ENCODE measurements at places on chromosomes 2 and 18.

DNA sequence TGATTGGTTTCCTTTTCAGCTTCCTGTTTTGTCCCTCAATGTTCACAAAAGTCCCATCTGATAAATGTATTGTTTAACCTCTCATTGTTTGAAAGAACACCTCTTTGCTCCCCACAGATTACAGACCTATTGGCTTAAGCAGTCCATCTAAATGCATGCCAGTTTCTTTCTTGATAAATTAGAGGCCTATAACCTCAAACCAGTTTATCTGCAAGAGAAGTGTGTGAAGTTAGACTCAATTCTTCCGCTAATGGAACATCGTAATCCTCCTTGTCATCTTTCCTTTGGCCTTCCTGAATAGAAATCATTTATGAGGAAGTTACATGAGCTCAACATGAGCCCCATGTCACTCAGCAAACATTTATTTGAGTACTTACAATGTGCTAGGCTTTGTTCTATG is 74.0 kb downstream of the FRZB start:
- no peak for DNase-seq

- peak; percentile 92 for DNase-seq
Measured at GRCh38 chr18:68840554-68841263, 42.8 kb downstream of the CCDC102B start.

- DNase-seq, result no peak
Measured at GRCh38 chr2:31940920-31941319, 69.9 kb downstream of the MEMO1 start.

DNA sequence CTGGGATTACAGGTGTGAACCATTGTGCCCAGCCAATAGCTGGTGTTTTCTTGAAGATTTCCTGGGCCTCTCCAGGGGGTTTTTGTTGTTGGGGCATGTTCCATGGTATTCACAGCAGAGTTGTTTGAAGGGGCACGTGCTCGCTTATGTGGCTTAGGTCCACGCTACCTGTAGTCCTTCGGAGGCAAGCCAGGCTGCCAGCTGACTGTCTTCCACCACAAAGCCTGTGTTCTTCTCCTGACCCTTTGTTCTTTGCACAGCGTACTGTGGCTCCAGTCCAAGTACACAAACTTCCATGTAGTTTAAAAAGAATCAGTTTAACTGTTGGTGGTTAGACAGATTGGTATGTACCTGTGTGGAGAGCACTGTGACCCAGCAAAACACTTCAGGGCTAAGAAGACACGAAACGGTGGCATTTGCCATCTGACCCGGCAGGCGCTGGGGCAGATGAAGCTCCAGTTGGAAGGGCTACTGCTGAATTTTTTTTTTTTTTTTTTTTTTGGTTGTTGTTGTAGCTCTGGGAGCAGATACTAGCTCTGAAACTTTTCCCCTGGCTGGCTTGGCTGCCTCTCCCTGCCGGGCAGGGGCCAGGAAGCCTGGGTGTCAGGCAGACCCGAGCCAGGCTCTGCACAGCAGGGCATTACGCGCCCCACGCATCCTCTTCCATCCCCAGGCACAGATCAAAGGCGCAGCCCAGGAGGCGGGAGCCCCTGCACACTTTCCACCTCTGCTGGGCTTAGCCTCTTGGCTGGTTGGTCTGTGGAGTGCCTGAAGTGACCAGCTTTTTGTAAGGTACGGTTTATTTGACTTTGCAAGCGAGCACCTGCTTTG is 5.7 kb downstream of the GREB1 start:
- DNase-seq, result no peak

DNA sequence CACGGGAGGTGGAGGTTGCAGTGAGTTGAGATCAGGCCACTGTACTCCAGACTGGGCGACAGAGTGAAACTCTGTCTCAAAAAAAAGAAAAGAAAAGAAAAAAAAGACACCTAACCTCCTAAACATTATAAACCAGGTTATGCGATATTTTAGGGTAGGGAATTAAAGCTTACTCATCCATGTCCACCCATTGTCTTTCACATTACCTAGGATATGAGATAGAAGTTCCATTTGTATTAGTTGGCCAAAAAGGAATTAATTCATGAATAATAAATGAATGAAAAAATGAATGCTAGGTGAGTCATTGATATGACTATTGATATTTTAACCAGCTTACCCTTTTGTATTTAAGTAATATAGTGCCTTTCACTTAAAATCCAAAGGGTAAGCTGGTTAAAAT is 132.9 kb downstream of the FAM161A start:
- DNase-seq, result no peak

DNA sequence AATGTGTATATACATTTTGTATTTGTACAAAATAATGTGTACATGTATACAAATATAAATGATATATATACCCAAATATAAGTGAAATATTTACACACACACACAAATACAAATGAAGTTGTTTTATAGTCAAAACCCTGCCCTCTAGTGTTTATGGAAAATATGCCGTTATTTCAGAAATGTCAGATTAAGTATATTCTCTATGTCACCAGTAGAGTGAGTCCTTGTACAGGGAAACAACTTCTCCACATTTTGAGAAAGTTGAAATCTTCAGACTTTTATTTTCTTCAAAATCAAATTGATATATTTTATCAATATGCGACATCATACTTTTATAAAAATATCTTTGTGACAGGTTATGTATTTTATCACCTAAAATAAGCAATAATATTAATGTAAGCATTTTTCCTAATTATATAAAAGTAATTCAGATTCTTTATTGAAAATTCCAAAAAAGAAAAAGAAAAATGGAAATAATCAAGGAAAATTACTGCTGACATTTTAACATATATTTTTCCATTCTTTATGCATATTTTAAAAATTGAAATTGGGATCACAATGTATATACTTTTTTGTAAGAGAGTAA is 22.4 kb downstream of the ARL6IP6 start:
- peak; percentile 78 for DNase-seq

DNA sequence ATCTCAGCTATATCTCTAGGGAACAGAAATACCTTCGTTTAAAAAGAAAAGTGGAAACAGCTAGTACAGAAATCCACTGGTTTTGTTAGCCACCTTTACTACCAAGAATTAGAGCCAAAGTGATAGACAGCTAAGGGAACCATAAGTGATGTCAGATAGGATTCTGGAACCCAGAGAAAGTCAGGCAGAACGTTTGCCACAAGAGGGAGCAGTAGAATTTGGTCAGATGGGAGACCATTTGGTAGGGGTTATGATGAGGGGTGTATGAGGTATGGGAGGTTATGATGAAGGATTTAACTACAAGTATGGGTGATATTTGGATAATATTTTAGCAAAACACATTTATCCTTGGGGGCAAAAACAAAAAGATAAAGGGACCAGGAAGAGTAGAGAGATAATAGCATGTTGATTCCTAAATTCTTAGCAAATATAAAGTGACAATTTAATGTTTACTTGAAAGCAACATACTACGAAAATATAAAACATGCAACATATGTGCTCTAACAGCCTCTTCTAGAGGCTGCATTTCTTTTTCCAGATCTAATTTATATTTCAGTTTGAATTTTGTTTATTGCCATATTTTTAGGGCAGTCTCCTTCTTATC is 3.3 kb downstream of the SLC8A1 start:
- DNase-seq, result peak; percentile 44

GRCh38 chr18:39555496-39555895 is 1989.9 kb upstream of the CELF4 start:
- no peak for DNase-seq

- no peak for DNase-seq
Measured at GRCh38 chr18:58402247-58402646, 226.6 kb downstream of the ALPK2 start.

GRCh38 chr2:71220743-71221142 is 6.2 kb downstream of the PAIP2B start:
- DNase-seq, result no peak

- no peak for DNase-seq
Measured at GRCh38 chr18:34600158-34600557, 109.9 kb upstream of the DTNA start.

DNA sequence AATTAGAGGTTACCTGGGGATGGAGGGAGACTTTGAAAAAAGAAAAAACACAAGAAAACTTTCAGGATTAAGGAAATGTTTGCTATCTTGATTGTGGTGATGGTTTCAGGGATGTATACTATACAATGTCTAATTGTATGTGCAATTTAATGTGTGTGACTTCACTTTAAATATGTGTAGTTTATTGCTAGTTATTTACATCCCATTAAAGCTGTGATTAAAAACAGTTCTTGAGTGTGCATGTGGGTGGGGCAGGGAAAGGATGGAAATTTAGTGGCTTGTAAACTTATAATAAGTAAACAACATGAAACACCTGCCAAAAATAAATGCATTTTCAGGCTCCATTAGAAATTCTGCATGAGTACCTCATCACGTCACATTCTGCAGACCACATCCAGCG is 167.0 kb downstream of the MYO5B start:
- no peak for DNase-seq

DNA sequence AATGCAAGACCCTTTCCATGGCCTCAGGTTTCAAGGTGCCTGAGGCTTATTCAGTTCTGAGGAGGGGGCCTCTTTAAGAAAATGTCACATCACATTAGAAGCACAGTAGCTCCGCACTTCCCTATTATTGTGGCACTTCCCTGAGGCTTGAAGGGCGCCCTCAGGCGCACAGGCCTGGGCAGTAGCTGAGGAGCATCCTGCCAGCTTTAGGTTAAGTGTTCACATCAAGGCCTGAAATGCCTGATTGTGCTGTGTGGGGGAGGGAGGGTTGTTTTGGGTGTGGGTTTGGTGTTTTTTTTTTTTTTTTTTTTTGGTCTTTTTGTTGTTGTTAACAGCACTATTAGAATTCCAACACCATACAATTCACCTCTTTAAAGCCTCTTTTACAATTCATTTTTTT is 107.9 kb downstream of the CABLES1 start:
- no peak for DNase-seq

- no peak for DNase-seq
Measured at GRCh38 chr2:240795916-240796510, 24.0 kb downstream of the KIF1A start.

DNA sequence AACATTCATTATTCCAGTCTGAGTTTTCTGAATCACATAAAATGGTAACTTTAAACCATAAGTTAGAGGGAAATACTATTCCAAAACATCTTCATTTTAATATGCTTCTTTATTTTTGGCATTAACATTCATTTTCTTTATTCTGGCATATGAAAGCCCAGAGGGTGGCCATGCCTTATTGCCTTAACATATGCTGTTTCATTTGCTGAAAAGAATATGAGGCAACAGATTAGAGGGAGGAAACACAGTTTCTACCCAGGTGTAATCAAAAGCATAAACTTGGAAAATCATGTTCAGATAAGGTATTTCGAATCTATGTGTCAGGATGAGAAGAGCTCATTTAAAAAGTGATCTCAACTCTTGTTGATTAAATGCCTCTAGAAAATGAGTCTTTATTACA is 379.9 kb upstream of the DSEL start:
- no peak for DNase-seq

DNA sequence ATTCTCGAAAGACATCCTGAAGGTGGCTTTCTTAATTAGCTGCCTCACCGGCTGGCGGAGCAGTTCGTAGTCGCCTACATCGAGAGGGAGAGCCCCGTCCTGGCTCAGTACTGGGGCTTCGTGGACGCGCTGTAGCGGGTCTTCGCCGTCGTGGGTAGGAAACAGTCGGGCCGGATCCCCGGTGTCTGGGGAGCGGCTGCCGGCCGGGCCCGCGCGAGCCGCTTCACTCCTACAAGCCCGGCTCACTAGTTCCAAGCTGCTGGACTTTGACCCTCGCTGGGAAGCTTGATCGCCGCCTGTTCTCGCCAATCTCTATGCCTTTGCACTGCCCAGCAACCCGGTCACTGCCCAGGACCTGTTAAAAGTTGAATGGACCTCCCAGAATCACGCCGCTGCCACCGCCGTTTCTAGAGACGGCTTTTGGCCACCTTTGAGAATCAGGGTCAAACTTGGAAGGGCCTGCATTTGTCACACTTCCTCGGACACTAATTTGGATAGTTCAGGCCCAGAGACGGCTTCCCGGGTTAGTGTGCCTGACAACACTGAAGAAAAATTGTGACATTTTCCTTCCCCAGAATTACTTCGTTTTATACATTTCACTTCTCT is 41.4 kb upstream of the AKAIN1 start:
- peak; percentile 29 for DNase-seq

GRCh38 chr18:36469461-36469860 is 171.9 kb downstream of the FHOD3 start:
- no peak for DNase-seq

- DNase-seq, result no peak
Measured at GRCh38 chr2:241194811-241195210, 6.3 kb downstream of the ANO7 start.

DNA sequence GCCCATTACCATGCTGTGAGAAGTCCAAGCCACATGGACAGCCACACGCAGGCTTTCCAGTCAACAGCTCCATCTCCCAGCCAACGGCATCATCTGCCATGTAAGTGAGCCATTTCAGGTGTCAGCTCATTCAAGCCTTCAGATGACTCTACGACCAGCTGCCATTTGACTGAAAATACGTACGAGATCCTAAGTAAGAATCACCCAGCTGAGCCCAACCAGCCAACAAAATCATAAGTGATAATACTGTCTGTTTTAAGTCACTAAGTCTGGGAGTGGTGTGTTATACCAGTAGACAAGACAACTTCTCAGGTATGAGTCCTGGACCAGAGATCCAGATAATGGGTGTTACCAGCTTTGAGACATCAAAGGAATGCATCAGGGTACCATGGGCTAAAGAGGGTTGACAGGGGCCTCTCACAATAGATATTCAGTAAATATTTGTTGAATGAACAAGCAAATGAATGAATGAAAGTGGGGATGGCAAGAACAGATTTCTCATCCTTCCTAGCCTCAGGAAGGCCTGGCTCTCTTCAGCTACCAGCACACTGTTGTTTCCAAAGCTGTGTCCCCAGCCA is 52.9 kb upstream of the CTIF start:
- no peak for DNase-seq

DNA sequence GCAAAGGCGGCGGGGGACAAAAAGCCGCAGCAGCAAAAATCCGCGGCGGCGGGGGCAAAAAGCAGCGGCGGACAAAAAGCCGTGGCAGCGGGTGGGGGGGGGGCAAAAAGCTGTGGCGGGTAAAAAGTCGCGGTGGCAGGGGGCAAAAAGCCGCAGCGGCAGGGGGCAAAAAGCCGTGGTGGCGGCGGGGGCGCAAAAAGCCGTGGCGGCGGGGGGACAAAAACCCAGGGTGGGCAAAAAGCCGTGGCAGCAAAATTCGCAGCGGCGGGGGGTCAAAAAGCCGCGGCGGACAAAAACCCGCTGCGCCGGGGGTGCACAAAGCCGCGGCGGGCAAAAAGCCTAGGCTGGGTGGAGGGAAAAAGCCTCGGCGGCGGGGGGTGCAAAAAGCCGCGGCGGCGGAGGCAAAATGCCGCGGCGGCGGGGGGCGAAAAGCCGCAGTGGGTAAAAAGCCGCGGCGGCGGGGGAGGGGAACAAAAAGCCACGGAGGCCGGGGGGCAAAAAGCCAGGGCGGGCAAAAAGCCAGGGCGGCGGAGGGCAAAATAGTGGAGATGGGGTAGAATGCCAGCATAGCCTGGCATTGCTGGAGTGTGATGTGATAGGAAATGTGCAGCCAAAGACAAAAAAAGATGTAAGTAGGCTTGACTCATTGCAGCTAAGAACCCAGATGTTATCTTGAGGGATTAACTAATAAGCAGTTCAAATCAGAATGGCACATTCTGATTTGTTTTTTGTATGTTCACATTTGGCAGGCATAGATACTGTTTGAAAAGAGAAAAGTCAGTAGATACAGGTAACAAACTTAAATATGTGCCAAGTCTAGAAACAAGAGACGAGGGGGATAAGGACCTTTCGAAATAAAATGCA is 1076.3 kb downstream of the RPIA start:
- DNase-seq, result peak; percentile 13

Measured in A673 (cell line).